ENCODE measurements at places on chromosomes 11 and 22.

DNA sequence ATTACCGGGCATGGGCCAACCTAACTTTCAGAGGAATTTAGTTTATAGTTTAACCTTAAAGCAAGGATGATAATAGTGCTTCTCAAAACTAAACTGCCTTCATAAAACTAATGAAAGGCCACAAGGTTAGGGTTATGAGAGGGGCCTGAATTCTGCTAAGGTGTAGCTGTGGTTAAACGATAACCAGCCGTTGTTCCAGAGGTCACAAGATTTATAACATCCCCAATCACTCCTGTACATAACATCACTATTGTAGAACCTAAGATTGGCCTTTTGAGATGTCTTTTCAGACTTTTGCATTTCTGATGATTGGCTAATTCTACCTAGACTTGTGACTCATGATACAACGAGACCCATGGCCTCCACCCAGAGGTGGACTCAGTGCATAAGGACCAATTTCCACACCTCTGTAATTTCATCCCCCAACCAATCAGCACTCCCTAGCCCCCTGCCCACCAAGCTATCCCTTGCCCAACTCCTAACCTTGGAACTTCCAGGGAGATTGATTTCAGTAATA is 69.8 kb downstream of the ADAMTS15 start:
- H3K36me3 ChIP-seq: no peaks in the 10 kb centered on the region
- no peak for DNase-seq
- no peaks in the 10 kb centered on the region for H3K4me1 ChIP-seq
- no peak overlapping the region for H3K27ac ChIP-seq

- no peaks in the 10 kb centered on the region for H3K27me3 ChIP-seq
- H3K4me1 ChIP-seq: no peaks in the 10 kb centered on the region
- no peak overlapping the region for H3K4me3 ChIP-seq
- no peaks in the 10 kb centered on the region for H3K36me3 ChIP-seq
- H3K27ac ChIP-seq: no peak overlapping the region
Measured at GRCh38 chr11:92269021-92269420, 44.4 kb downstream of the FAT3 start.

DNA sequence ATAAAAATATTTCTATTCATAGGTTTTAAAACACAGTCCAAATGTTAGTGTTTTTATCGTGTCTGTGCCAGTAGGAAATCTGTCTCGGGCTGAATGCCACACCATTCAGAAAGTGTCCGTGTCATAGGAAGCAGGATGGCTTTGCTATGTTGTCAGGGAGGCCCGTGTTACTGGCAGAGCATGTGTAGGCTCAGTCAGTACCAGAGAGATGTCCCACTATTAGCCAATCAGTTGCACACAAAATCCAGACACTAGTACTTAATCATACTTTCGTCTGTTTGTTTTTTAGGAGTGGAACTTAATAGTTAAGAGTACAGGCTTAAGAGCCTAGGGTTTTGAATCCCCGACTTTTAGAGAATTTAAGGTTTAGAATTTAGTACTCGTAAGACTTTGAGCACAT is 30.2 kb upstream of the SYN3 start:
- H3K4me3 ChIP-seq: no peak overlapping the region
- DNase-seq: no peak
- H3K36me3 ChIP-seq: no peaks in the 10 kb centered on the region
- no peak overlapping the region for H3K27ac ChIP-seq
- H3K27me3 ChIP-seq: peaks cover 18% of the 10 kb centered on the region

- no peak for DNase-seq
- H3K27me3 ChIP-seq: no peaks in the 10 kb centered on the region
- no peak overlapping the region for H3K4me3 ChIP-seq
- no peak overlapping the region for H3K27ac ChIP-seq
- H3K4me1 ChIP-seq: no peaks in the 10 kb centered on the region
Measured at GRCh38 chr11:77111277-77111676, 8.6 kb downstream of the OMP start.

- H3K27ac ChIP-seq: peak overlapping the region; percentile 93
Measured at GRCh38 chr11:63839508-63840355, 822 bp downstream of the MARK2 start.

- H3K27ac ChIP-seq: no peak overlapping the region
- DNase-seq: no peak
- H3K4me1 ChIP-seq: no peaks in the 10 kb centered on the region
- no peaks in the 10 kb centered on the region for H3K27me3 ChIP-seq
- no peak overlapping the region for H3K4me3 ChIP-seq
- H3K36me3 ChIP-seq: peaks cover 5% of the 10 kb centered on the region
Measured at GRCh38 chr11:118102721-118103261, 16.0 kb upstream of the SMIM35 start.

- no peak overlapping the region for H3K4me3 ChIP-seq
- no peaks in the 10 kb centered on the region for H3K27me3 ChIP-seq
Measured at GRCh38 chr11:121226415-121227263, 65.9 kb upstream of the SC5D start.
